ENCODE measurements at places on chromosomes 12 and 14.

DNA sequence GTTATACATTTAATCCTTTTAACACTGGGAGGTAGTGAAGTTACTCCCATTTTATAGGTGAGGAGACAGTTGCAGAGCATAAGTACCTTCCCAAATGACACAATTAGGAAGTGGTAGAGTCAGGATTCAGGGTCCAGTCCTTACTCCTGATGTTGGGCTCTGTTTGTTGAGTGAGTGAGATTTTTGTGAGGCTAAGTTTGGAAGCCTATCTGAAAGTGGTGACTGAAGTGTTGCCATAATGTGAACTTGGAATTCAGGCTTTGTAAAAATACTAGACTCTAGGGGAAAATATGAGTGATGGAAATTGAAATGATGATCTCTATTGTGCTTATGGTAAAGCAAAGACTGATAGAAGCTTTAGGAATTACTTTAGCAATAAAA is 2.2 kb downstream of the NUDT4 start:
- no peak for DNase-seq

GRCh38 chr14:93025055-93025454 is 90.7 kb downstream of the ITPK1 start:
- peak; percentile 51 for DNase-seq

GRCh38 chr12:109606320-109607028 is 32.9 kb downstream of the MVK start:
- DNase-seq, result no peak

DNA sequence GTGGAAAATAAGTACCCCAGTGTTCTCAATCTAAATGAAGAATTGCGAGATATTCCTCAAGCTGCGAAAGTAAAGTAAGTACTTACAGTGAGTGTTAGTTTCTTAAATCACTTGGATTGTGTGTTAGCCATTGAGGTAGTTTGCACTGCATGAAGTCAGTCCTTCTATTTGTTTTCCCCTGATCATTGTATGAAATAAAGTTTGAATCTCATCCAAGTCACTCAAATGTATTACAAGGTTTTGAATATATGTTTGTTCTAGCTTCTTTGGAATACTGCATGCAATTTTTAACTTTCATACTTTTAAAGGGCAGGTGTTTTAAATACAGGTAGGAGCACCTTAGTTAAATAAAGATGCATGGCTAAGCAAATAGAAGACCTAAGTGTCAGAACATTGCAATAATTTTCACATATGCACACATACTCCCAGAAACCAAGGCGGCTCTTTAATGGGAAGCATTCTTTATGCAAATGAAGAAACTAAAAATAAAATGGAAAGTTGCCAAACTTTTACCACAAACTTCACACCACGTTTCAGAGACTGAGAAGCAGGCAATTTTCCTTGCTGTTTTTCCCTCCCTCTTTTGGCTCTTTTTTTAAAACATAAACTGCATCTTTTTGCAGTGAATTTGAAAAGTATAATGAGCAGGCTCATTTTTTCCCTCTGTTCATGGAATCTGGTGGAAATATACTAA is 105.6 kb downstream of the GPR135 start:
- DNase-seq, result no peak

GRCh38 chr12:131603939-131604795 is 106.7 kb upstream of the SFSWAP start:
- DNase-seq, result peak; percentile 53

DNA sequence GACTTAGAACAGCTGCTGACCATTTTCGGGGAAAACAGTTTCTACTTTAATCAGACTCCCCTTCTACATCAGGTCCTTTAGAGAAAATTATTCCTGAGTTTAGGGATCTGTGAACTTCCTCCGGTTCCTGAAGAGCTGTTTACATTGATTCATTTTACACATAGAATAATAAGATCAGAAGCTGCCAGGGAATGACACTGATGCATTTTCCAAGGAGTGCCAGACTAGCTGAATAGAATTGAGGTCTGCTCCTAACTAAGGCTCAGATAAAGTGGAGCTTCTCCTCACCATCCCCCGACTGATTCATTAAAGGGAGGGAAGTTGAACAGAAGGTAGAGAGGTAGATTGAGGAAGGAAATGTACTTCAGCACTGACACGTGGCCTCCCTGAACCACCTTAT is 41.9 kb upstream of the PSMA6 start:
- no peak for DNase-seq

- DNase-seq, result peak; percentile 34
These were observed 2.7 kb downstream of the SSH1 start for GRCh38 chr12:108854451-108855283.

DNA sequence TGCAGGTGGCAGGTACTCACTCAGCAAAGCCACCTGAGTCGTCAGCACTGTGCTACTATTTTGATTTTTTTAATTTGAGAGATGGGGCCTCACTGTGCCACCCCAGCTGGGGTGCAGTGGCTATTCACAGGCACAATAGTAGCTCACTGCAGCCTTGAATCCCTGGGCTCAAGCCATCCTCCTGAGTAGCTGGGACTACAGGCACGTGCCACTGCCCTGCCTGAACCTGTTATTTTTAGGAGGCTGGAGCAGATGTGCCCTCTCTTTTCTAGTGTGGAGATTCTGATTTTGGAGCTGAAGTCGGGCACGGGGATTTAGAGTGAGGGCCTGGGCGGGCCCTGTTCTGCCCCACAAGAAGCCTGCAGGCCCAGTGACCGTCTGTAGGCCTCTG is 17.3 kb downstream of the SLC25A47 start:
- DNase-seq, result peak; percentile 13

- DNase-seq, result no peak
These were observed 30.0 kb upstream of the OR4E1 start for GRCh38 chr14:21703357-21704326.
